ENCODE measurements at places on chromosomes 5 and 9.

DNA sequence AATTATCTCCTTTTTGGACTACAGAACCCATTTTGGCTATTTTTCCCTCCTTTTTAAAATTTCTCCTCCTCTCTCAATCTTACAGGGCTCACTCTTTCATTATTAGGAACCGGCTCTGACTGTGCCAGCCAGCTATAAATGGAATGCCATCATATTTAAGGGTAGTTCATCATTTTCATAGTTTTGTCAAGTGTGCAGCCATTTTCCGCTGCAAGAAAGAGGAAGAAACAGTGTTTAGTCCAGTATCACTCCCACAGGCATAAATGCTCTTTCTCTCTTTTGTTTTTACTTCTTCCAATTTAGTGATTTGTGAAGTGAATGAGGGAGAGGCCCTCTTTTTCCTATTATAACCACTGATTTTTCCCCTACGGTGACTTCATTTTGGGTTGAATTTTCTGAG, 290.0 kb downstream of the NR3C1 start:
- no peak for ATAC-seq

DNA sequence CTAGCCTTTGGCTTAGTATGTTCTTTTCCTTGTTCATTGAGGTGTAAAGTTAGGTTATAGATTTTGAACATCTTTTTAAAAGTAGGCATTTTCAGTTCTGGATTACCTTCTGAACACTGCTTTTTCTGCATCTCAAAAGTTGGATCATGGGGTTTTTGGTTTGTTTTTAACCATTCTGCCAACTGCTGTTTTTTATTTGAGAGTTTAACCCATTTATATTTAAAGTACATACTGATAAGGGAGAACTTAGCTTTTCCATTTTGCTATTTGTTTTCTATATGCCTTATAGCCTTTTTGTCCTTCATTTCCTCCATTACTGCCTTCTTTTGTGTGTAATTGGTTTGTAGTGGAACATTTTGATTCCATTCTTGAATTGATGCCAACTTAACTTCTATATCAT, 30.5 kb upstream of the ZNF169 start:
- no peak for ATAC-seq

DNA sequence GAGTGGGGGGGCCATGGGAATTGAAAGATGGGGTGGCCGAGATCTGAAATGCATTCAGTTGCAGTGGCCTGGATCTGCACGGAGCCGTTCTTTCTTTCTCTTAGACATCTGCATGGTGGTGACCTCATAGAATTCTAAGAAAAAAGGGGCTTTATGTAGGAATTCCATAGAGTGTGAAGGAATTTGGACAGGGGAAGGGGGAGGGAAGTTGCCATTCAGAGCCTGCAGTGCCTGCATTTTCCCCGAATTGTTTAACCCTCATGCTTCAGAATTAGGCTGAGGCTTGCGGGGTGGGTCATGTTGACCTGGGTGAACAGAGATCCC, 4.9 kb downstream of the NEK6 start:
- ATAC-seq: no peak

DNA sequence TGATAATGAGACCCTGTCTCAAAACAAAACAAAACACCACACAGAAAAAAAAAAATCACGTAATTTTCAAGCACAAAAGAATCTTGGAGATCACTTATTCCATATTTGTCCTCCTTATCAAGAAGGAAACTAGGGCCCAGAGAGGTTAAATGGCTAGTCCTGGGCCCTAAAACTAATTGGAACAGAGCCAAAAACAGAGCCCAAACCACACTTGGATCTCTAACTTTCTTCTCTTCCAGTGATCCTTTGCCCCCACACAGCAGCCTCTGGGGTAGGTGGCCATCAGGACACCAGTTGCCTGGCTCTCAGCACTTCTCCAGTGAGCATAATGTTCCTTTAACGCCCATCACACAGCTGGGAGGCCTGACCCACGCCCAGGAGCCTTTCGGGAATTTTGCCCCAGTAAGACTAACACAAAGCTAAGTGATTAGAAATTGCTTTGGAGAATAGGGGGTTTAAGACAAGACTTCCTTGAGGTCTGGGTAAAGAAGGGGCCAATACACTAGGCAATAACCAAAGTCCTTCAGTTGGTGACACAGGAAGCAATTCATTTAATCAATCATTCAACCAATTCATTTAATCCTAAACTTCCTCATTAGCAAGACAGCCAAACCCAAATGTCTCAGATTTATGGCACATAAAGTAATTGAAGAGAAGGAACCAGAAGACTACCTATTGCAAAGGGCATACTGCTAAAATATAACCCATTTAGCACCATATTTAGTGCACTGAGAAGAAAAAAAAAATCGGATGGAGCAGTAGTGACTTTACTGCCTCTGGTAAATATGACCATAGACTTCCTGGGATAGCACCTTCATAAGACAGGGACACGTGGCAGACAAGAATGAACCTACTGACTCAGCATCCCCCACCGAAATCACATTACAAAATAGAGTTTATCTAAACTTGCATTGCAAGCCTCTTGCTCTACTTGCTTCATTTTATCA, 77.8 kb downstream of the ZNF608 start:
- ATAC-seq: no peak

DNA sequence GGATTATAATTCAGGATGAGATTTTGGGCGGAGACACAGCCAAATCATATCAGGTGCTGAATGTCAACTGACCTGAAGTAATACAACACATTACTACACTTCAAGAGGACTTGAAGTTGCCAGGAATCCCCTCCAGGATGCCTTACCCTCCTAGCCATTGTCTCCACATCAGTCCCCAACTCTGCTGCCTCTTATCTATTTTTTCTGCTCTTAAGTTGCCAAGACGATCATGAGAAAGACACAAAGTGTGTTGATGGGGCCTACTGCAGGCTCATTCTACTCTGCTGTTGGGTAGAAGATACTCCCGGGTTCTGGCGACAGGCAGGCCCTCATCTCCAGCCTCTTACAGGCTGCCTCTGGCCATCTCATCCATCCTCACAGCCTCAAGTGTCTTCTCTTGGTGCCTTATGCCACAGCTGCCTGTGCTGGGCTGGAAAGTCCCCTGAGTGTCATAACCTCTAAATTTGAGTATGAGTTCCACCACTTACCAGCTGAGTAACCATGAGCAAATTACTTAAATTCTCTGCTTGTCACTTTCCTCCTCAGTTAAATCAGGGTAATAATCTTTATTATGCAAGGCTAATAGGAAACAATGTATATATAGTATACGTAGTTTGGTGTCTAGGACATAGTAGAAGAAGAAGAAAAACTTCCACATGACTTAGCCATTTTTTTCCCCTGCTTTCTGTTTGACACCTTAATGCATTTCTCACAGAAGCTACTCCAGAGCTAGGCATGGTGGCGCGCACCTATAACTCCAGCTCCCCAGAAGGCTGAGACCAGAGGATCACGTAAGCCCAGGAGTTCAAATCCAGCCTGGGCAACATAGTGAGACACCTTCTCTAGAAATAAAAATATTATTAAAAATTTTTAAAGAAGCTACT, 73.0 kb upstream of the SNX2 start:
- ATAC-seq: peak; percentile 86

- ATAC-seq: no peak
Observed at GRCh38 chr5:180138214-180138975, 66.8 kb upstream of the RNF130 start.

DNA sequence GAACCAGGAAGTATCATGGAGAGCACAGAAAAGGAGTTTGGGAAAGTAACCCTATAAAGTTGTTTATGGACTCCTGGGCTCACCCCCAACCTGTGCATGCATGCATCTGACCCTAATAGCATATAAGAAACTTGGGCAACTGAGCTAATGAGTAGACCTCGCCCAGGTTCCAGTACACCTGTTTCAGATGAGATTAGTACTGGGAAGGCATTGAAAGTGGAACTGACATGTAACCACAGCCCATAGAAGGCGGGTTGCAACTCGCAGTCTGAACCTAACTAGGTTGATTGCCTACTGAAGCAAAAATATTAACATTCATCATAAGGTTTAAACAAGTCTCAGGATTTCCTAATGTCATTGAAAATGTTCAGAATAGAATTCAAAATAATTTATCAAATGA, 87.0 kb downstream of the WNK2 start:
- no peak for ATAC-seq

GRCh38 chr5:119862619-119863018, 233.3 kb downstream of the FAM170A start:
- ATAC-seq: no peak

DNA sequence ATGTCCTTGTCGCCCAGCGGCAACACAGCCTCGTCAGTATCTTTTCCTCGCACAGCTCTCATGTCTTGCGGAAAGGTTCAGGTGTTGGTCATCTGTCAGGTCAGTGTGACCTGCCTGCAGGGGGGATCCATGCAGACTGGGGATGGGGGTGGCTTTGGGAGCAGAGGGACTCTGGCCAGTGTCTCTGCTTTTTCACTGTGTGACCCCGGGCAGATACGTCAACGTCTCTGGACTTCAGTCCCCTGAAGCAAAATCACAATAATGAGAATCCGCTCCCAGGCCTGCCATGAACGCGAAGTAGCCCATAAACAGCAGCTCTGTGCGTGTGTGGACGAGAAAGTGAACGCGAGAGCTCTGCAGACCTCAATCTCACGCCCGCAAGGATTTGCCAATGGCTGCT, 75.7 kb upstream of the FCN1 start:
- no peak for ATAC-seq

DNA sequence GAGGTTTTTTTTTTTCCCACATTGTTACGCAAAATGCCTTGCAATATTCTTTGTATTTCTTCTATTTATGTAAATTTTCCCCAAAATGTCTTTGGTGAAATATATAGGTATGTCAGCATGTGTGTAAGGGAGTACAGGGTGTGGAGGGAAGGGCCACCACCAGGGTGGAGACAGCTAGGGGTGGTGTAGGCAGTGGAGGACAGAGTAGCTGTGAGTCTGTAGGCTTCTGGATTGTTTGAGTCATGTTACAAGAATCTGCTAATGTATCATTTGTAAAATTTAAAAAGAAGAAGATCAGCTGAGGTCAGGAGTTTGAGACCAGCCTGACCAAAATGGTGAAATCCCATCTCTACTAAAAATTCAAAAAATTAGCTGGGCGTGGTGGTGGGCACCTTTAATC, 175.5 kb downstream of the NXNL2 start:
- no peak for ATAC-seq

- no peak for ATAC-seq
Observed at GRCh38 chr9:68781928-68782327, 76.9 kb downstream of the PIP5K1B start.

- ATAC-seq: no peak
Observed at GRCh38 chr5:89883967-89884366, 525.6 kb downstream of the CETN3 start.

DNA sequence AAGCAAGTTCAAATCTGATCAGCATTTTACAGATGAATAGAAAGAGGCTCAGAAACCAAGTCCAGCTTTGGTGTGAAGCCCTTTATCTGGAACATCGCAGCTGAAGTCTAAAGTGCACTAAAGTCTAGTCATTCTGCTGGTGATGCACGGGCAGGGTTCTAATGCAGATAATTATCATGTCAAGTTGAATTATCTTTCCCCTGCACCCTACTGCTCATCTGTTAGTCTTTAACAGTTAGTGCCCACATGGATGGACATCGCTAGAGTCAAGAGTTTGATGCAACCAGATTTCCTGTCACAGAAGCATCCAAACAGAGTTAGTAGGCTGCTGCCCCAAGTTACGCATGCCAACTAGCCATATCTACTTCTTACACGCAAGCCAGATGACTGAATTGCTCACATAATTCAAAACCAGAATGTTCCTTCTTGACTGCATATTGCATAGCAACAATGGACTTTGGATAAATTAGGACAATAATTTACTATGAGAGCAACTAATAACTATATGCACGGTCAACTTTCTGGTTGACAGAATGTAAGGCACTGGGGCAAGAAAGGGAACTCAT, 1.6 kb upstream of the TOMM5 start:
- ATAC-seq: no peak

- ATAC-seq: no peak
Observed at GRCh38 chr9:94643176-94643575, 3.9 kb upstream of the FBP1 start.

DNA sequence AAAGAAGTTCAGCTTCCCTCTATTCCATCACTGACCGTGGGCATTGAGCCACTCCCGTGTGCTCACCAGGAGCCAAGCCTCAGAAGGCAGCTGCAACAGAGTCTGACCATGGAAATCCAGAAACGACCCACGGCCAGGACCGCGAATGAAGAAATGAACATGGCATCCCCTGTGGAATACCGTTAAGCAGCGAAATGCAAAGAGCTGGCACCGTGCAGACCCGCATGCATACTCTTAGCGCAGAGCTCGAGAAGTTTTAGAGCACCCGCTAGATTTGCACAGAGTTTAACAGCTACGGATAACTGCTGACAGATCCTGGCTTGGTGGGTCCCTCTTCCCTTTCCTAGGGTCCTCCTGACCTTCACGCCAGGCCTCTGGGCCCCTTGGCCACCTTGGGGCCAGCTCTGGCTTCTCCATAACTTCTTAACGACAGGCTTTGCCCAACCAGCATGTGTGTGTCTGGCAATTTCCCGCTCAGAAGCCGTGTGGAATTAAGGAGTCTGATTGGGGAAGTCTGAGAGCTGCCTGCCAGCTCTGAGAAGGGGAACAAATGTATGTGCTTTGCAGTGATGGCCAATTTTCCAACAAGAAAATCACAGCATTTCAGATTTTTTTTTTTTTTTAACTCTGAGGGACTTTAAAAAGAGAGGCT, 75.3 kb upstream of the COL5A1 start:
- ATAC-seq: no peak

DNA sequence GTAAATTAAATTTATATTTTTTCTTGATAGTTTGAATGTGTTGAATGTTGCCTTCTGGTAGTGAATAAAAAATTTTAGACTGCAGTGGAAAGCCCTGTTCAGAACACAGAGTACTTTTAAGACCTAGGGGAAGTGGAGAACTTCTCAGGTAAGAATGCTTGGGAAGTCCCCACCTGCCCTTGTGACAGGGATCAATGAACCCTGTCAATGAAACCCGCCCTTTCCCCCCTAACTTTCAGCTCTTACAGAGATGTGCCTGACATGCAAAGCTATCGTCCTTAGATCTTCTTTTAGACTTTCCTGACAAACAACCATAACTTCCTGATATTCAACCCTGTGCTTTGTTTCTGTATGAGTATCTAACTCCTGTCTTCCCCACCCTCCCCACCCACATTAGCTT, 562.7 kb downstream of the TLE4 start:
- no peak for ATAC-seq

- no peak for ATAC-seq
Observed at GRCh38 chr9:17630531-17630949, 51.7 kb downstream of the SH3GL2 start.

- ATAC-seq: no peak
Observed at GRCh38 chr9:78103971-78104433, 72.4 kb upstream of the GNAQ start.

DNA sequence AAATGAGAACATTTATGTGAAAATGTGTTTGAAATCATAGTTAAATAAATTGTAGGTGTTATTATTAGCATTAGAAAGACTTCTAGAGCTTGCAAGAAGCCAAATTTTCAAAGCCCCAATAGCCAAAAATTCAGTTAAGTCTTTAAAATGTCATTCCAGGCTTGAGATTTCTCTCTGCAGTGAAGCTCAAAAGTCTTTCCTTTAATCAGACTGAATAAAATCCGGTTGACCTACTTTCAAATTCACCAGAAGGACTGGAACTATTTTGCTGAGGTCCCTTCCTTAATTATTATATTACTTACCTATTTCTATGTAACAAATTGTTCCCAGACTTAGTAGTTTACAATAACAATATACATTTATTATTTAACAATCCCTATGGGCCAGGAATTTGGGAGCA, 112.2 kb upstream of the TRPM3 start:
- no peak for ATAC-seq
